Ammon's horn (tissue), 1 donor: ENCODE measurements at places on chromosomes 2 and 18.

DNA sequence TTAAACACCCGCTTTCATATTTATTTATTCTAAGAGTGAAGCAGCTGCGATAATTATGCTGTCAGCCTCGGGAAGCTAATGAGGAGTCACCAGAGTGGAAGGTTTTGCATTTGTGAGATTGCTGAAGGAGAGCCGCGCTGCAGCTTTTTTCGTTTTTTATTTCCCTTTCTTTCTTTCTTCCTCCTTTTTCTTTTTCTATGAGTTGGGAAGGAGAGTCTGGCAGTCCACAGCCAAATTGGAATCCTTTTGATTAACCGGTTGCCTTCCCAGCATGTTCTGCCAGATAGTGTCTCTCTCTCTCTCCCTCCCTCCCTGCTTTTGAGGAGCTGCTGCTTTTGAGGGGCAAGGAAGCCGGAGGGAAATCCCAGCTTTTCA, 82.1 kb downstream of the CDK15 start:
- no peak for DNase-seq

GRCh38 chr2:72605836-72606442, 219.9 kb downstream of the EXOC6B start:
- no peak for DNase-seq

- no peak for DNase-seq
Measured at GRCh38 chr18:75048776-75049454, 160.0 kb downstream of the PTGR3 start.

- peak; percentile 82 for DNase-seq
Measured at GRCh38 chr2:233566141-233566956, at the start of gene USP40. TSS of gene USP40 (minus strand) at chr2:233566782. CDS start at chr2:233565554, 1,228 bp downstream.

GRCh38 chr2:201987426-201987825, 46.2 kb upstream of the FZD7 start:
- DNase-seq: no peak

- peak; percentile 15 for DNase-seq
Measured at GRCh38 chr2:69902213-69902922, 8.6 kb downstream of the SNRNP27 start.

- DNase-seq: no peak
Measured at GRCh38 chr2:16700551-16701259, 35.1 kb upstream of the CYRIA start.

- no peak for DNase-seq
Measured at GRCh38 chr2:170817093-170818035, 677 bp downstream of the GAD1 start.

DNA sequence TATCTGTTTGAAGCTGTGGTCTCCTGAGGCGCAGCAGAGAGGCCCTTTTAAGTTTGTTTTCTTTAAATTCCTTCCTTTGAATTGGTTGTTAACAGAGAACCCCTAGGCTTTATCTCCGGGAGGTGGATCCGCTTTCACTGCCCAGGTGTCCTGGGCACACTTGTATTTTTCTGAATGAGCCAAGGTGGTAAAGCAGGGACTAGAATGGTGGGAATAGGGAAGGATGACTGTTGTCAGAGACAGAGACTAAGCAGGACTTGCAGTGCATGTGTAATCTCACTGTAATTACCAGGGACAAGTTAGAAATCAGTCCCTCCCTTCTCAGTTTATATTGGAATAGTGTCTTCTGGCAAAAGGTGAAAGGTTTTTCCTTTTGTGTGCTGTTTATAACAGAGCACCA, 72.8 kb downstream of the PHLPP1 start:
- no peak for DNase-seq

DNA sequence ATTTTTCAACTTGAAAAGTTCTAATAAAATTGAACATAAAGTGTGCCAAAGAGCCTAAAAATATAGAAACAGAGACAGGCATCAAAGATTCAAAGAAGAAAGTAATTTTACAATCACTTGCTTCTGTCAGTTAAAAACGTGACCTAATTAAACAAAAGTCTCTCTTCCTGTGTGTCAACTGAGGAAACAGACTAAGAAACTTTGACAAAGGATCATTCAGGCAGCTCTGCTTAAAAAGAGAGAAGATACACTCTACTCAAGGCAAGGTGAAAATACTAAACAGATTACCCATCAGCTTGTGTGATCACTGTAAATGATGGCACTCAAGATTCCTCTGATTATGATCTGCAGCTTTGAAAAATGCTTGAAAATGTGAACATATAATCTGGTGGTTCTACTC, 47.8 kb downstream of the DYM start:
- no peak for DNase-seq

DNA sequence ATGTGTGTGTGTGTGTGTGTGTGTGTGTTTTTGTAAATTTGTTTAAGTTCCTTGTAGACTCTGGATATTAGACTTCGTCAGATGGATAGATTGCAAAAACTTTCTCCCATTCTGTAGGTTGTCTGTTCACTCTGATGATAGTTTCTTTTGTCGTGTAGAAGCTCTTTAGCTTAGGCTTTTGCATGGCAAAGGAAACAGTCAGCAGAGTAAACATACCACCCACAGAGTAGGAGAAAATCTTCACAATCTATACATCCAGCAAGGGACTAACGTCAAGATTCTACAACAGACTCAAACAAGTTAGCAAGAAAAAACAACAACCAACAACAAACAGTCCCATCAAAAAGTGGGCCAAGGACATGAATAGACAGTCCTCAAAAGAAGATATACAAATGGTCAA, 336.7 kb upstream of the ATP5MC3 start:
- DNase-seq: no peak
